ENCODE measurements at places on chromosomes 5 and 9. TPM values are rescaled to one million over a fixed set of nuclear protein-coding genes. Genes with fewer than 3 reads are reported as not detected.

DNA sequence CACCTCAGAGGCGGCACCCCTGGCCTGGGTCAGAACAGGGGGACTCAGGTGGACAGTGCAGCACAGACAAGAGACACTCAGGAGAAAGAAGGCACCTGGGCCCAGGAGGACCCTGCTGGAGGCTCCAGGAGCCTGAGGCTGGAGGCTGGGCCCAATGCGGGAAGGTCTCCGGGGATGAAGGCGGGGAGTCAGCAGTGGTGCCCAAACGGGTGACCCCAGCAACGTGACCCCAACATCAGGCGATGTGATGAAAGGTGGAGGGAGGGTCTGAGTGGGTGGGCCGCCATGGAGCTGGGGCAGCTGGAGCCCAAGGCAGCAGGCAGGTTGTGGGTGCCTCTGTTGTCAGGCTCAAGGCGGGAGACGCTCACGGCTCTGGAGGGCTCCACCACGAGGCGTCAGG lies 37.5 kb downstream of the LPCAT1 start:
- no peak for DNase-seq

GRCh38 chr5:154878642-154879335 lies 20.4 kb downstream of the CNOT8 start:
- no peak for DNase-seq

GRCh38 chr9:26802921-26803320 lies 89.7 kb downstream of the CAAP1 start:
- DNase-seq: no peak

DNA sequence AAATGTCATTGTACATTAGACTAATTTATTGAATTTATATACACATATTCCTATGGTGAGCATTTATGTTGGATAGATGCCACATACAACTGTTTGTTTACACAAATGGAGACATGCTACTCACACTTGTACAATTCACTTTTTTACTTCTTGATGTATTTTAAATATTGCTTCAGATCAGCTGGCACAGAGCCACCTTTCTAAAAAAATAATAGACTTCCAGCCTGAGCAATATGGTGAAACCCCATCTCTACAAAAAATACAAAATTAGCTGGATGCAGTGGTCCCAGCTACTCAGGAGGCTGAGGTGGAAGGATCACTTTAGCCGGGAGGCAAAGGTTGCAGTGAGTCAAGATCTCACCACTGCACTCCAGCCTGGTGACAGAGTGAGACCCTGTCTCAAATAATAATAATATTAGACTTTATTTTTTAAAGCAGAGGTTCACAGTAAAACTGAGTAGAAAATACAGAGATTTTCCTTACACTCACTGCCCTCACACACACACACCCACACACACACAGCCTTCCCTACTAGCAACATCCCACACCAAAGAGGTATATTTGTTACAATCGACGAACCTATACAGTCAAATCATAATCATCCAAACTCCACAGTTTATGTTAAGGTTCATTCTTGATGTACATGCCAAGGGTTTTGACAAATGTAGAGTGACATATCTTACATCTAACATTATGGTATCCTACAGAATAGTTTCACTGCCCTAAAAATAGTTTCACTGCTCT lies 16.5 kb upstream of the ADRB2 start:
- DNase-seq: no peak

- DNase-seq: peak; percentile 53
Measured at GRCh38 chr9:95100071-95100627, 217.4 kb downstream of the FANCC start.

DNA sequence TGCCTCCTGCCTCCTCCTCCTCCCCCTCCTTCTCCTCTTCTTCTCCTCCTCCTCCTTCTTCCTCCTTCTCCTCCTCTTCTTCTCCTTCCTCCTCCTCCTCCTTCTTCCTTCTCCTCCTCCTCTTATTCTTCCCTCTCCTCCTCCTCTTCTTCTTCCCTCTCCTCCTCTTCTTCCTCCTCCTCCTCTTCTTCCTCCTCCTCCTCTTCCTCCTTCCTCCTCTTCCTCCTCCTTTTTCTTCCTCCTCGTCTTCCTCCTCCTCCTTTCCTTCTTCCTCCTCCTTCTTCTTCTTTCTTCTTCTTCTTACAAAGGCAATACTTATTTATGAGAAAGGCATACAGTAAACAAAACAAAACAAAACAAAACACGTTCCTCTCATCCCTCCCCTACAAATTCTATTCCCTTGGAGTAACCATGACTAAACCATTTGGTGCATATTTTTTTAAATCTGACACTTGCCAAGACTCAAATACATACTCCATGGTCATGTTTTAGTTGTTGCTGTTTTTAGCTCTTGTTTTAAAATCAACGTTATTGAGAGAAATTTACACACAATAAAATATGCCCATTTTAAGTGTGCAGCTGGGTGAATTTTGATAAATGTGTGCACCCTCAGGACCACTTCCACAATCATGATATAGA lies 135.6 kb downstream of the FOXD1 start:
- DNase-seq: peak; percentile 35

- no peak for DNase-seq
Measured at GRCh38 chr5:141605523-141606277, 13.1 kb downstream of the DIAPH1 start.

DNA sequence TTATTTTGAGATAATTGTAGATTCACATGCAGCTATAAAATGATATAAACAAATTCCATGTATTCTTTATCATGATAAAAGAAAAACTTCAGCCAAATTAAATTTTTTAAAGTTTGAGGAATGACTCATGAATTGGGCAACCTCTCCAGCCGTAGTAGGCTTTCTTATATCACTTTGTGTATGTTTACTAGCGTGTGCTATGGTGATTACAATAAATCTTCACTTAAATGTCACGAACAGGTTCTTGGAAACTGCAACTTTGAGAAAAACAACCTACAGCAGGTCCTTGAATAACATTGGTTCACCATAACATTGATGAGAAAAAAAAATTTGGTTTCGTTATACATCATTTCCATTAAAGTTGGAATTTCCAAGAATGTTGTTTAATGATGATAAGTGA lies 730.9 kb upstream of the TYRP1 start:
- DNase-seq: no peak

DNA sequence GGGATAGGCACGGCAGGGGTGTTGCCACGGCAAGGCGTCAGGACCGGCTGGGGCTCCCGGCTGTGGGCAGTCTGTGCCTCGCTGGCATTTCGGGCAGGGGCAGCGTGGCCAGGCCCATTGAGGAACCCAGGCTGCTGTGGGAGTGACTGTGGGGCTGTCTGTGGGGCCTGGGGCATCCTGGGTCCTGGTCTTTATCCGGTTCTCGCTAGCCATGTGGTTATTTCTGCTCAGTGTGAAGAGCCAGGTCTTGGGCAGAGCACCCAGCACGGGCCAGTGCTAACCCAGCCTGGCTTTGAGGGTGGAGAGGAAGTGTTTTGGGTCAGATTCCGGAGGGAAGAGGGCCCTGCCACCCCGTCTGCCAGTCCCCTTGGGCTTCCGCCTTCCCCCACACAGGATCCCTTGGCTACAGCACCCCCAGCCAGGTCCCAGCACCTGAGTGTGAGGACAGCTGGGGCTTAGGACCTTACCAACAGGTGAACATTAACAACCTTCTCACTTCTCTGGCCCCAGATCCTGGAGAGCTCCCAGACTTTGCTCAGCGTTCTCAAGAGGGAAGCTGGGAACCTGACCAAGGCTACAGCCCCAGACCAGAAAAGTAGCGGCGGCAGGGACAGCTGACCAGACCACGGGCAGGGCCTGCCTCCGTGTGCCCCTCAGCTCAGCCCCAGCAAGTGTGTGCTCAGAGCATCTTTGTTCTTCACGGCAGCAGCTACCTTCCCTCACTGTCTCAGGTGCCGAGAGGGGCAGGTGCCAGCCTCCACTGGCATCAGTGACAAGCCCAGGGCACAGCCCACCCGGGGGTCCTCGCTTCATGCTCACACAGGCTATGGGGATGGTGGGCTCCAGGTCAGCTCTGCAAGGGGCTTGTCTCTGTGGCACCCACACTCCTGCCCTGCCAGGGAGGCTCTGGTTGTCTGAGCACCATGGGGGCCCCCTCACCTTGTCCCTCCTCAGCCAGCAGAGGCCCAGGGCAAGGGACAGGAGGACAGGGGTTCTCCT lies 1.1 kb downstream of the SSNA1 start:
- DNase-seq: no peak

DNA sequence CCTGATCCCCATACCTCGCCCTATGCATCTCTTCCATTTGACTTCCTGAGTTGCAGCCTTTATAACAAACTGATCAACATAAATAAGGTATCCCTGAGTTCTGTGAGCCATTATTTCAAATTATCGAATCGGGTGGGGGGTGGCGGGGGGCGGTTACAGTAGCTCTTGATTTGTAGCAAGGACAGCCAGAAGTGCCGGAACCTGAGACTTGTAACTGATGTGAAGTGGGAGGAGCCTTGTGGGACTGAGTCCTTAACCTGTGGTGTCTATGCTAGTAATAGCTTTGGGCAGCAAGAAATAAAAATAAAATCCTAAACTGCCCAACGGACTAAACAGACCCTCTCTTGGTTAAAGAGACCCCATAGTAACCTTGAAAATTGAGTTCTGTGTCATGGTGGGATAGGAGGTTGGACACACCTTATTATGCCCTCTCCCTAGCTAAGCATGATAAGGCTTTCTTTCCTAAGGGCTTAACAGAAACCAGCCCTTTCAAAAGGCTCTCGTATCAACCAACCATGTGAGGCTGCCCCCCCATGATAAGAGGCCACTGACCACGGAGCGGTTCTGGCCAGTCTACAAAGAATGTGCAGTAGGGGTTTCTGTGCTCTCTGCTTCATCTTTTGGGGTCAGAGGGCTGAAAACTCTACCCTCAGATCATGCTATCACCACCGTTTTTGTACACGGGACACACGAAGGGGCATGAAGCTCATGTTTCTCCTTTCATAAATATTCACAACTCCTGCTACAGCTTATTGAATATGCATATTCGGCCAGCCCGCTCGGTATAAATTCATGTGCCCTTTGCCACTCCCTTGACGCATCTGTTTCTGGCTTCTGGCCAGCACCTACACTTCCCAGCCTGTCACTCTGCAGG lies 39.5 kb upstream of the IQGAP2 start:
- DNase-seq: no peak

DNA sequence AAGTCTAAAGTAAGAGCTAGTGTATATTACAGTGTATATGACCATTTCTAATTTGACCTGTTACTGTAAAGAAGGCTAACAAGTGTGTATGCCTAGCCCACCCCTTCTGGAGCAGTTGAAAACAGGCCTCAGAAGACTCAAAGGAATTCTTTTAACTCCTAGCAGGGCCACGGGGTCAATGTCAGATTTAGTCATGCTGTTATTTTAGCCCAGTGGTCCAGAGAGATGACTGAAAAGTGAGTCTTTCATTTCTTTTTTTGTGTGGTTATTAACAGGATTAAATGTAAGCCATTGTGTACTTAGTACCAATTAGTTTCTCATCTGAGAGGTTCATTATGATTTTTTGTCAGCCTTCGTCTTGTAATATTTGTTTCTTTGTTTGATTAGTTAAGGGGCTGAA lies 24.4 kb downstream of the ZCCHC7 start:
- peak; percentile 38 for DNase-seq

- DNase-seq: no peak
Measured at GRCh38 chr9:113572076-113572861, 108.7 kb downstream of the RGS3 start.

- DNase-seq: no peak
Measured at GRCh38 chr5:113660206-113660605, 146.7 kb downstream of the YTHDC2 start.

- no peak for DNase-seq
Measured at GRCh38 chr9:133008824-133009223, 22.0 kb upstream of the GTF3C5 start.

DNA sequence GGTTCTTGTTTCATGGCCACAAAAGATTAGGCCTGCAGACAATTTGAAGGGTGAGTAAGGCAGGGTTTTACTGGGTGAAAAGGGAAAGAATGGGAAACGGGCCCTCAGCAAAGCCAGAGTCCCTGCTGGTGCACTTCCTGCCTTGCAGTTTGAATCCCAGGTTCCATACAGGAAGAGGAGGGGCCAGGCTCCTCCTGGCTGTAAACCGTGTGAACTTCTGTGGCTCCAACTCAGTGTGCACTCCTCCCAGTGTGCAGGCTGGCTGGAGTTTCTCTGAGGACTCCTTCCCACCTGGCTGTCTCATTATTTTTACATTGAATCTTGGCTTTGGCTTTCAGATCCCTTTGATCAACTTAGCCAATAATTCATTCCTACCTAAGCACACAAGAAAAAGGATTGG lies 367.1 kb upstream of the KLF4 start:
- DNase-seq: no peak

DNA sequence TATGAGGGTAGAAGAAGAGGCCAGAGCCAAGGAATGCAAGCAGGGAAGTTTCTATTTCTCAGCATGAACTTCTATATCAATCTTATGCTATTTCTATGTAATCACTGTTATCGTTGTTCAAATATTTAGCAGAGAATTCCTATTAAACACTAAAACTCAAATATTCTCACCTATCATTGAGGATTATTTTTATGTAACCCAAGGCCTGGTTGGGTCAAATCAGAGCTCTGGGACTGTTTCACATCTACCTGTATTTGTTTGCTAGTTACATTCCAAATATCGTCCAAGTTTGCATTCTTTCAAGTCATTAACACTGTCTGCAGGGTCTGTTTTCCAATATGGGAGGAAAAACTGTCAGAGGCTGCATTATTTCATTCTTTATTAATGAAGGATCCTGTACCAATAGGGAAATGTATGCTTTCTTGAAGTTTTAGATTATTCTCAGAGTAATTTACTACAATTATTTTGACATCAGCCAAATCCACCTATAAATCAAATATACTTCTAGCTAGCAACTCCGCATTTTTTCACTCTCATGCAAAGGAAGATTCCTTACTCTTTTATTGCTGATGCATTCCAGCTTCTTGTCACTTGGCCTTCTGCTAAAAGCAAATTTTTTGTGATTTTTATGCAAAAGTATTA lies 52.2 kb downstream of the LURAP1L start:
- no peak for DNase-seq

DNA sequence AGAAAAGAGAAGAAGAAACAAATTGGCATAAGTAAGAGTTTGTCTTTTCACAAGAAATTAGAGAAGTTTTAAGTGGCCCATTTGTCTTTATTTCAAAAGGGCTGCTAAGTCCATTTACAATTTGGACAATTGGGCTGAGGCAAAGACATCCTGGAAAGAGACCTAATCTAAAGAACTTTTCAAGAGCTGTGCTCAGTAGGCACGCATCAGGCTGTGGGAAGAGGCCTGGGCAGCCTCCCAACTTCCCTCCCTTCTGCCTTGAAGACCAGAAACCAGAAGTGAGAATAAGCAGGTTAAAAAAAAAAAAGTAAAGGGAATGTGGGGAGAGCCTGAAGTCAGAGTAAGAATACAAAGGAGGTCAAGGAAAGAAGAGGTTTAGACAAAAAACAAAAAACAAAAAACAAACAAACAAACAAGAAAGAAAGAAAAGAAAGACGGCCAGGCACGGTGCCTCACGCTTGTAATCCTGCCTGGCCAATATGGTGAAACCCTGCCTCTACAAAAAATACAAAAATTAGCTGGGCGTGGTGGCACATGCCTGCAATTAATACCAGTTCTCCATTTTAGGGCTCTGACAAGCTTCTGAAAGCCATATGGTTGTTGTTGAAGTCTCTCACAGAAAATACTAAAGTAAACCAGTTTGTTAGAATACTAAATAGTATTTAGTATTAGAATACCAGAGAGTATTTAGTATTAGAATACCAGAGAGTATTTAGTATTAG lies 48.0 kb upstream of the CEP78 start:
- DNase-seq: no peak

The NRARP gene
- total RNA-seq: not detected

The GBGT1 gene
- 1.8 TPM for total RNA-seq

The CENPH gene
- total RNA-seq: 10.8 TPM

The NKD2 gene
- total RNA-seq: not detected

The AK8 gene
- total RNA-seq: under 0.01 TPM

The FOXD4 gene
- not detected for total RNA-seq

The SPINK6 gene
- total RNA-seq: not detected

The CCDC171 gene
- total RNA-seq: 2.5 TPM

The TMEFF1 gene
- total RNA-seq: 0.90 TPM

The BTF3 gene
- total RNA-seq: 211 TPM

The RASEF gene
- total RNA-seq: under 0.01 TPM

The SAP30L gene
- total RNA-seq: 13.1 TPM

All from IMR-90 (cell line).